ENCODE measurements at places on chromosomes 3 and 15. TPM values are rescaled to one million over a fixed set of nuclear protein-coding genes. Genes with fewer than 3 reads are reported as not detected.

DNA sequence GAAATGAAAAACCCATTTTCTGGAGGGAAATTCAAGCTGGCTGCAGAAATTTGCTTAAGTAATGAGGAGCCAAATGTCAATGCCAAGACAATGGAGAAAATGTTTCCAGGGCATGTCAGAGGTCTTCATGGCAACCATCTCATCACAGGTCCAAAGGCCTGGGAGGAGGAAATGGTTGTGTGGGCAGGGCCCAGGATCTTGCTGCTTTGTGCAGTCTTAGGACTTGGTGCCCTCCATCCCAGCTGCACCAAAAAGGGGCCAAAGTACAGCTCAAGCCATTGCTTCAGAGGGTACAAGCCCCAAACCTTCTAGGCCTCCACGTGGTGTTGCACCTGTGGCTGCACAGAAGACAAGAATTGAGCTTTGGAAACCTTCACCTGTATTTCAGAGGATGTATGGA, 59.3 kb downstream of the POMGNT2 start:
- H3K4me3 ChIP-seq: no peak overlapping the region
- H3K27me3 ChIP-seq: no peaks in the 10 kb centered on the region
- no peaks in the 10 kb centered on the region for H3K4me1 ChIP-seq

DNA sequence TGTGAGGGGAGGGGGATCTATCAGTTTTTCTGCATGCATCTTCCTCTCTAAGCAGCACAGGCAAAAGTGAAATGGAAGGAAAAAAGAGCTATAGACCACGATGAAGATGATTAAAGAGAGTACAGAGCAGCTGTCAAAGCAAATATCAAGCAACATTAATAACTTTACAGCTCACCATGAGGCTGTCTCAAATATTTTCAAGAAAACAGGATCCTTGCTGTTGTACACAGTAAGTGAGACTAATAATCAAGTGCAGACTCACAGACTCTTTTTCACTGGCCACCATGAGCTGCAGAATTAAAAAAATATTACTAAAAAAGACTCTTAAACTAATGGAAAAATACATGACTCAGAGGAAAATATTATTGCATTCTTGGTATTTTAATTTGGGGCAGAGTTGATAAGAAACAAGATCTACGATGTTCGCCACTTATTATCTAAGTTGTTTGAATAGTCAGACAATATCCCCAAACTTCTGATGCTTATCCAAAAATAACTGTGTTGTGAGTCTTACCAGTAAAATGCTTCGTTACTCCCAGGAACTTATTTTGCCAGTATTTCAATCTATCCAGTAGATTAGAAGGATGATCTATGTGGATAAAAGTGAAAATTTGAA, 817.5 kb upstream of the ALCAM start:
- H3K27me3 ChIP-seq: no peaks in the 10 kb centered on the region
- no peak for DNase-seq
- H3K27ac ChIP-seq: no peak overlapping the region

DNA sequence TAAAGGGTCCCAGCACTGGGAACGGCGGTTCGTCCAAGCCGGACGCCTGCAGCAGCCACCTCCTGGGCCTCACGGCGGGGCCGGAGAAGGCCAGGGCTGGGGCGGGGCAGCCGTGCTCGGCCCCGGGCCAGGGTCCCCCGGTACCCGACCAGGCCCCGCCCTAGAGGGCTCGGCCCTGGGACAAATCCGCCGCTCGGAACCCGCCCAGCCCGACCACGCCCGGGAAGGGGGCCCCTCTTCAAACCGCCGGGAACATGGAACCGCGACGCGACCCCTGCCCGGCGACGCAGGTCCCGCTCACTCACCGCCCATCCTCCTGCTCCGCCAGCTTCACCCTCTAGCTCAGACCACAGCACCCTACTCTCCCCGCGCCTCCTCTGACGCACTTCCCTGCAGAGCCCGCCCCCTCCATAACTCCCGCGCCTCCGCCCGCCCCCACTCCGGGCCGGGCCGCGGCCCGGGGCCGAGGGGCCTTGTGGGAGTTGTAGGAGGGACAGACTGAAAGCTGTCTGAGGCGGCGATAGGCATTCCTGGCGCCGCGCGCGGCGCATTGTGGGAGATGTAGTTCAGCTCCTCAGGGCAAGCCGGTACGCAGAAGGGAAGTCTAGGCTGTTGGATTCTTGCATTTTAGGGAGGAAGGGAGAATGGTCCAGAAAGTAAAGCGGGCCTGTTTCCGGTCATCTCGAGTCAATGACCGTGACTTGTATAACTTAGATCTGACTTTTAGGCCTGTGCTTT, at the start of gene CLDND1:
Gene CLDND1 (minus strand): TSS at position 359 of the 738 bp plus-strand sequence. CDS start 1,478 bp downstream, outside the sequence.
- H3K27me3 ChIP-seq: no peaks in the 10 kb centered on the region
- DNase-seq: peak; percentile 94
- H3K27ac ChIP-seq: peak within 1 kb of the TSS; percentile 94

- H3K4me1 ChIP-seq: no peaks in the 10 kb centered on the region
- no peaks in the 10 kb centered on the region for H3K27me3 ChIP-seq
- no peak overlapping the region for H3K27ac ChIP-seq
- H3K4me3 ChIP-seq: no peak overlapping the region
- no peaks in the 10 kb centered on the region for H3K36me3 ChIP-seq
- no peak for DNase-seq
Measured at GRCh38 chr3:41274944-41275668, 75.8 kb downstream of the CTNNB1 start.

GRCh38 chr3:130939753-130940152, 45.9 kb downstream of the ATP2C1 start:
- H3K4me3 ChIP-seq: no peak overlapping the region
- DNase-seq: no peak
- H3K4me1 ChIP-seq: no peaks in the 10 kb centered on the region
- H3K27ac ChIP-seq: no peak overlapping the region
- H3K27me3 ChIP-seq: no peaks in the 10 kb centered on the region
- H3K36me3 ChIP-seq: peaks cover 12% of the 10 kb centered on the region

DNA sequence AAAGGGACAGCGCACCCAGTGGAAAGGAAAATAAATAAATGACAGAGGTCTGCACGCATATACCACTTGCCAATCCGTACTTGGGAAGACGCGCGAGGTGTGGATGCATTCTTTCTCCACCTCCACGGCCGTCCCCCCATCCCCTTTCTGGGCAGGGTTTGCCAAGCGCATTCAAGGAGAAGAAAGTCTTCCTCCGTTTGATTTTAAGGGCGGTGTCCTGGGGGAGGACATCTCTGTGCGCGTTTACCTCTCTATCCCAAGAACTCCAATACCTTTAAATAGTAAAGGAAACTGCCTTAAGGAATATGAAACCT, 576 bp upstream of the MB21D2 start:
- peak overlapping the region; percentile 80 for H3K4me3 ChIP-seq
- H3K27me3 ChIP-seq: no peaks in the 10 kb centered on the region
- no peaks in the 10 kb centered on the region for H3K4me1 ChIP-seq
- no peaks in the 10 kb centered on the region for H3K36me3 ChIP-seq
- no peak for DNase-seq
- peak overlapping the region; percentile 89 for H3K27ac ChIP-seq

DNA sequence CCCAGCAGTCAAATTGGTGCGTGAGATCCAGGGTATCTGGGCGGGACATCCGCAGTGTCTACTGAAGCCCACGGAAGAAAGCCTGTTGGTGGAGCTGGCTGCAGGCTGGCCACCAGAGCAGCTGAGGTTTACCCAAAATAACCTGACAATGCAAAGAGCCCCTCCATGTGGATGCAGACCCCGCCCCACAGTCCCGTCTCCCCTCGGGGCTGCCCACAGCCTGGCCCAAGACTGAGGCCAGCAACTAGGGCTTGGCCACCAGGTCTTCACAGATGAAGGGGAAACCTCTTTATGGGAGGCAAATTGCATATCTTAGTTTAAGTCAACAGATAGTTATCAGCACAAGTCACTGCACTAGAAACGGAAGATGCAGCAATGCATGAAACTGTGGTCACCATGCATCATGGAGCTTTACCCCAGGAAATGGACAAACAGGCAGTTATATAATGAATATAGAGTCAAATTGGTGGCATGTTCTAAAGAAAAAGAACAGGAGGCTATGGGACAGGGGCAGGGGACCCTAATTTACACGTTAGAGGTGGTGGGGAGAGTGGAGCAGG, 86.3 kb downstream of the ARNT2 start:
- H3K4me1 ChIP-seq: no peaks in the 10 kb centered on the region
- no peak for DNase-seq
- H3K27ac ChIP-seq: peak overlapping the region; percentile 84
- no peaks in the 10 kb centered on the region for H3K27me3 ChIP-seq
- no peak overlapping the region for H3K4me3 ChIP-seq
- no peaks in the 10 kb centered on the region for H3K36me3 ChIP-seq

GRCh38 chr3:13718436-13718835, 161.4 kb downstream of the WNT7A start:
- no peaks in the 10 kb centered on the region for H3K36me3 ChIP-seq
- H3K4me3 ChIP-seq: no peak overlapping the region
- no peak overlapping the region for H3K27ac ChIP-seq
- H3K4me1 ChIP-seq: no peaks in the 10 kb centered on the region
- H3K27me3 ChIP-seq: no peaks in the 10 kb centered on the region

- no peaks in the 10 kb centered on the region for H3K4me1 ChIP-seq
- H3K36me3 ChIP-seq: no peaks in the 10 kb centered on the region
- H3K27me3 ChIP-seq: no peaks in the 10 kb centered on the region
- H3K27ac ChIP-seq: no peak overlapping the region
Measured at GRCh38 chr15:41647262-41647661, 12.9 kb upstream of the MGA start.

GRCh38 chr15:39789736-39790135, 7.1 kb upstream of the FSIP1 start:
- H3K4me3 ChIP-seq: no peak overlapping the region
- no peaks in the 10 kb centered on the region for H3K4me1 ChIP-seq
- H3K27ac ChIP-seq: no peak overlapping the region
- DNase-seq: no peak
- no peaks in the 10 kb centered on the region for H3K27me3 ChIP-seq

GRCh38 chr15:37824717-37825382, 109.6 kb upstream of the TMCO5A start:
- no peaks in the 10 kb centered on the region for H3K4me1 ChIP-seq

DNA sequence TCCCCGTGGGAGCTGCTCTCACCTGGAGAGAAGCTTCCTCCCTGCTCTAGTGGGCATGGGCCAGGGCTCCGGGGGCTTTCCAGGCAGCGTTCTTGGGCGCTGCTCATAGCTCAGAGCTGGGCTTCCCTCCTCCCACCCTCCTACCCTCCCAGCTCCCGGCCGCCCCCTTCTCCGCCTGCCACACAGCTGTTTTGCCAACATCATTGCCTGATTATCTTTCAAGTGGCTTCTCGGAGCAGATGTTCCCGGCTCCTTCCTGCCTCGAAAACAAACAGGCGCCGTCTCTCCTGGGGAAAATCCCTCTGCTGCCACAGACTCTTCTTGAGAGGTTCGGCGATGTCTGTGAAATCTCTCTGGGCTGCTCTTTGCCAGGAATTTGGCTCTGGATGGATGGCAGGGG, 195.6 kb downstream of the RPLP1 start:
- H3K4me1 ChIP-seq: no peaks in the 10 kb centered on the region
- no peaks in the 10 kb centered on the region for H3K27me3 ChIP-seq
- no peaks in the 10 kb centered on the region for H3K36me3 ChIP-seq
- no peak overlapping the region for H3K4me3 ChIP-seq

DNA sequence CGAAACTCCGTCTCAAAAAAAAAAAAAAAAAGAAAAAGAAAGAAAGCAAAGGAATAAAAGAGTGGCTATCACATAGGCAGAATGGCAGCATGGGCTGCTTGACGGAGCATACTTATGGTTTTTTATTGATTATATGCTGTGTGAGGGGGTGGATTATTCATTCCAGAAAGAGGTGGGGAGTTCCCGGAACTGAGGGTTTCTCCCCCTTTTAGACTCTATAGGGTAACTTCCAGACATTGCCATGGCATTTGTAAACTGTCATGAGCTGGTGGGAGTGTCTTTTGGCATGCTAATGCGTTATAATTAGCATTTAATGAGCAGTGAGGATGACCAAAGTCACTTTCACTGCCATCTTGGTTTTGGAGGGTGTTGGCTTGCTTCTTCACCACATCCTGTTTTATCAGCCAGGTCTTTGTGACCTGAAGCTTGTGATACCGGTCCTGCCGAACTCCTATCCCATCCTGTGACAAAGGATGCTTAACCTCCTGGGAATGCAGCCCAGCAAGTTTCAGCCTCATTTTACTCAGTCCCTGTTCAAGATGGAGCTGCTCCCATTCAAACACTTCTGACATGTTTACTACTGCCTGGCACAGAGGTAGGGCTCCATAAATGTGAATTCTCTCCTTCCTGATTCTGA, 15.8 kb upstream of the ABHD17C start:
- DNase-seq: no peak
- H3K36me3 ChIP-seq: no peaks in the 10 kb centered on the region
- H3K4me3 ChIP-seq: no peak overlapping the region

DNA sequence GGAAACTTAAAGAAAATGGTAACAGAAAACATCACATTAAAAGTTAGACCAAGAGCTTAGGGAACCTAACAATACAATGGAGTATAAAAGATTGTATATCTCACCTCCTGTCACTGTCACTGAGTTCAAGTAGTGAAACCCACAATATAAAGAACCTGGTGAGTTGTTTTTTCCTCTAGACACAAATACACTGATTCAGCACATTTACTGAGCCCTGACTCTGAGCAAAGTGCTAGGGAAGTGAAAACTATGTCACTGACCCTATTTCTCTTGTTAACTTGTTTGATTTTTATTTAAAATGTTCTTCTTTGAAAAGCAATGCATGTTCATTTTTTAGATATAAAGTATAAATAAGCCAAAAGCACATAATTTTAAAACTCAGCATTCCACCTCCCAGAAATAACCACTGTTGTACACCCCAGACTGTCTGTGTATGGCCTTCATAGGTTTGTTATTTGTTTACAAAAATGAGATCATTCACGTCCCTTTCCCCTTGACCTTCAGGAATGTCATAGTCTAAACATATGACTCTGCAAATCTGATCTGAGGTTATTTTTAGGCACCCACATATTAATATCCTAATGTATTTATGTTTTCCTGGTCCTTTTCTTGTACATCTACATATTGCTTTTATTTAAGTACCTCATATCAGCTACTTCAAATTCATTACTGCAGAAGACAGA, 69.2 kb upstream of the CSTA start:
- no peaks in the 10 kb centered on the region for H3K27me3 ChIP-seq
- no peak for DNase-seq
- H3K27ac ChIP-seq: no peak overlapping the region
- H3K4me1 ChIP-seq: no peaks in the 10 kb centered on the region
- H3K36me3 ChIP-seq: no peaks in the 10 kb centered on the region

GRCh38 chr3:147730284-147730683, 321.1 kb downstream of the ZIC1 start:
- no peaks in the 10 kb centered on the region for H3K4me1 ChIP-seq
- no peak overlapping the region for H3K27ac ChIP-seq
- no peaks in the 10 kb centered on the region for H3K36me3 ChIP-seq
- DNase-seq: no peak
- no peaks in the 10 kb centered on the region for H3K27me3 ChIP-seq

The CXCR6 gene
- total RNA-seq: 0.64 TPM

The PROS1 gene
- total RNA-seq: 74.4 TPM

The GOLGA8M gene
- total RNA-seq: 5.0 TPM

The KCNMB3 gene
- 7.3 TPM for total RNA-seq

The HHLA2 gene
- total RNA-seq: not detected

The TMEM40 gene
- total RNA-seq: 0.33 TPM

The CCR9 gene
- total RNA-seq: not detected

The VPS13C gene
- total RNA-seq: 117 TPM

The NOX5 gene
- total RNA-seq: 1.9 TPM

The GPR156 gene
- total RNA-seq: 0.64 TPM

The BNC1 gene
- total RNA-seq: 10.7 TPM

Measured in breast epithelium (tissue), 4 donors.